ENCODE measurements at places on chromosomes 13 and 19.

DNA sequence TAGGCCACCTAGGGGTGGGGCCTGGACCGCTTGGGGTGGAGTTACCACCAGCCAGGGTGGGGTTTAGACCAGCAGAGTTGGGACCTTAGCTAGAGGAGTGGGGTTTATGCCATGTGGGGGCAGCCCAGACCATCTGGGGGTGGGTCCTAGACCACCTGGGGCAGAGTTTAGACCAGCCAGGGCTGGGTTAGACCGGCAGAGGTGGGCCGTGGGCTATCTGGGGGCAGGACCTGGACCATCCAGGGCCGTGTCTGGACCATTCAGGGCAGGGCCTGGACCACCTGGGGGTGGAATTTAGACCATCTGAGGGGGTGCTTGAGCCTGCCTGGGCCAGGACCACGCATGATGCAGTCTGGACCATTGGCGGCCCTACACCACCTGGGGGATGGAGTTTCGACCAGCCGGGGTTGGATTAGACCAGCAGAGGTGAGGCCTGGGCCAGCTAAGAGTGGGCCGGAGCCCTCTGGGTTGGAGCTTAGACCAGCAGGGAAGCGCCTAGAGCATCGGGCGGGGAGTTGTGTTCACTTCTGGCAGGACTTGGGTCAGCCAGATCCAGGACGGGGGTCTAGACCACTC is 10.0 kb upstream of the CACNG6 start:
- DNase-seq, result no peak

DNA sequence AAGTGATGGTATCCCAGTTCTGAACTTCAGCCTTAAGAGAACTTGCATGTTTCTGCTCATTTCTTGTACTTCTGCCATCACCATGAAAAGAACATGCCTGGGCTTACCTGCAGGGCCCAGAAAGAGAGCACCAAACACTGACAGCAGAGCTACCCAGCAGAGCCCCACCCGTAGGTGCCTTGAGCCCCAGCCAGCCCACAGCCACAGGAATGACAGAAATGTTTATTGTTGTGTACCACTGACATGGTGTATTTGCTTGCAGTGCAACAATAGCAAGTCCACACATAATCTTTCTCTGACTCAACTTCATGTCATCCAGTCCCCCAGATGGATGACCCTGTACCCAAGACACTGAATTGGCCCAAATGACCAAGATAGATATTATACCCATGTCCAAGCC is 195.2 kb downstream of the TSHZ3 start:
- DNase-seq, result no peak

GRCh38 chr13:55199134-55199533 is 1941.6 kb upstream of the PRR20A start:
- no peak for DNase-seq

- no peak for DNase-seq
Measured at GRCh38 chr19:13665125-13665905, 99.0 kb upstream of the MRI1 start.

GRCh38 chr19:17114414-17114831 is 38.8 kb downstream of the MYO9B start:
- DNase-seq, result no peak

DNA sequence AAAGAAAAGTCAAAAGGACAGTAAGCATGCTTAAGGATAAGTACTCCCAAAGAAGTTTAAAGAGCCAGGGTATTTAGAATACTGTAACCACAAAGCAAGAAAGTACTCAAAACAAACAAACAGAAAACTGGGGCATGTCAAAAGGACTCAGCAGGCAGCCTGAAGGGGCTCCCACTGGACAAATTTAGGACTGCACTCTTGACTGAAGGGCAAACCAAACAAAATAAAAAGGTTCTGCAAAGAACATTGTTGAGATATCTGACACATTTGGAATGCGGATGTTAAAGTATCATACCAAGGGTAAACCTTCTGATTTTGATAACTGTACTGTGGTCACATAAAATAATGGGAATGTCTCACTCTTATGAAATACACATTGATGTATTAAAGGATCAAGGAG is 157.4 kb downstream of the TNFSF13B start:
- DNase-seq, result no peak

GRCh38 chr13:42048342-42048683 is at the start of gene DGKH:
Gene DGKH (plus strand): TSS chr13:42048648. CDS start chr13:42048774, 126 bp downstream.
- no peak for DNase-seq

- no peak for DNase-seq
Measured at GRCh38 chr19:10219678-10220077, 11.5 kb downstream of the S1PR2 start.

DNA sequence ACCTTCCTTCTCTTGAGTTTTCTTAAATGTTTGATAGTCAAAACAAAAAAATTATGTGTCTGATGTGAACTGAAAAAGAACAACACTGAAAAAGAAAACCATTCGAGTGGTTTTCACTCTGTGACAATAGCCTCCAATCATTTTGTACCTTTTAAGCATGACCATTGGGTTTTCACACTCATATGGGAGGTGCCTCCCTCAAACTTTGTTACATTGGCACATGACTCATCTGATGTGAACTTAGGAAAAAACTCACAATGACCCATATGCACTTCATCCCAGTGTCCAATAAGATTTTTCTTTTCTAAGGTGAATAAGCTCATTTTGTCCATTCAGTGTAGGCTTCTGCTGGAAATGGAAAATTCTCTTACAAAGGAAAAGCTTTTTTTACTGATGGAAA is 66.6 kb upstream of the XPO4 start:
- no peak for DNase-seq

All from NCI-H2227 treated with DMSO at 0.1 percent for 48 hours (cell line).